ENCODE measurements at places on chromosomes 7 and 10.

- no peak for DNase-seq
Measured at GRCh38 chr7:151240942-151241754, 7.3 kb downstream of the SMARCD3 start.

DNA sequence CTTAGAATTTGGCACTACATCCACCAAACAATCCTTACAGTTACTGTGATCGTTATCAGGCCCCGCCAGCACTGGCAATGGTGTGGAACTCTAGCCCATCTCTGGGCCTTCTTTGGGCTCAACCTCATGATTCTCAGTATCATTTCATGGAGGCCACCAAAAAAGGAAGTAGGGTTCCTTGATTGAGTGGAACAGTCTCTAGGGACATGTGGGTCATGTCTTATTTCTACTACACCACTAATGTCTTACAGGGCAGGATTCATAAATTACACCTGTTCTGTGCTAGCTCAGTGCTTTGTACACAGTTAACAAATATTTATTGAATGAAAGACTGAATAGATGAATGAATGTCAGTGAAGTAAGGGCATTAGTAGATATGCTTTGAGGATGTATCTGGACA lies 53.9 kb downstream of the AP3M1 start:
- DNase-seq, result no peak

- DNase-seq, result no peak
Measured at GRCh38 chr10:72772031-72772430, 80.1 kb downstream of the MCU start.

GRCh38 chr10:58209669-58210068 lies 58.0 kb downstream of the IPMK start:
- DNase-seq, result no peak
